HS-27A (cell line): ENCODE measurements at places on chromosomes 5 and 9.

GRCh38 chr9:26033336-26033735 is 355.1 kb upstream of the TUSC1 start:
- DNase-seq, result peak; percentile 35

- DNase-seq, result no peak
These were observed 105.1 kb upstream of the TNPO1 start for GRCh38 chr5:72711351-72711750.

- DNase-seq, result no peak
These were observed 141.2 kb downstream of the ASTN2 start for GRCh38 chr9:117273612-117274011.

GRCh38 chr5:672329-673160 is 20.6 kb downstream of the TPPP start:
- no peak for DNase-seq

- DNase-seq, result no peak
These were observed 16.2 kb upstream of the ATP6V1G1 start for GRCh38 chr9:114571391-114571790.

DNA sequence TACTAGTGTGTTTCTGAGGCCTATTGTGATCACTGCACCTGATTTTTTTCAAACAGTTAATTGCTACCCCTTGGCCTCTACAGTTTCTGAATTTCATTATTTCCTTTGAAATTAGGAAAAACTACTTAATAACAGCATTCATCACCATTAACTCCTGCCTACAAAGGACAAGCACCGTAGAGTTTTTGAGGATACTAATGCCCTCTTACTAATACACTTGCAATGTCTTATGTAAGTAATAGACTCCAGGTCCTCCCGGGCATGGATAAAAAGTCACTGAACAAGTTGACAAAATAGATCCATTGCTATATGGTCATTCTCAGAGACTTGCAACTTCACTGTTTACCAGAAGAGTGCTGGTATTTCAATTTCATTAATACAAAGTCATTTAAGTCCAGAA is 1172.5 kb downstream of the CDH12 start:
- DNase-seq, result peak; percentile 33

- no peak for DNase-seq
These were observed 7.4 kb downstream of the B4GALT1 start for GRCh38 chr9:33159777-33160127.

DNA sequence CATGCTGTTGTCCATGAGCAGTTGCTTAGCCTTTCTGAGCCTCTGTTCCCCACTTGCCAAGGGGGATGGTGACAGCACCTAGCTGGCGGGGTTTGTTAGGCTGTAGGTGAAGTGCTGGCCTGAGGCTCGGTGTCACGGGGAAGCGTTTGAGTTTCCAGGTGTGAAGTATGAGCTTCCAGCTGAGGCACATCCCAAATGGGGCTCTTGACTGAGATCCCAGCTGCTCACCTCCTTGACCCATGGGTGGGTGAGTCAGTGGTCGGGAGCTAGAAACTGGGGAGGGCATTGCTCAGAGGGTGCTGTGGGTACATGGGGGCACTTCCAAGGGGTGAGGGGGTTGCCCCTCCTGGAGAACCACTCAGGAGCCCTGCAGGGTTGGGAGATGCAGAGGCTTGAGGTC is 26.4 kb upstream of the RNF130 start:
- no peak for DNase-seq

- DNase-seq, result no peak
These were observed 913.4 kb downstream of the TLE1 start for GRCh38 chr9:80775971-80776370.
